ENCODE measurements at places on chromosomes 7 and 10.

DNA sequence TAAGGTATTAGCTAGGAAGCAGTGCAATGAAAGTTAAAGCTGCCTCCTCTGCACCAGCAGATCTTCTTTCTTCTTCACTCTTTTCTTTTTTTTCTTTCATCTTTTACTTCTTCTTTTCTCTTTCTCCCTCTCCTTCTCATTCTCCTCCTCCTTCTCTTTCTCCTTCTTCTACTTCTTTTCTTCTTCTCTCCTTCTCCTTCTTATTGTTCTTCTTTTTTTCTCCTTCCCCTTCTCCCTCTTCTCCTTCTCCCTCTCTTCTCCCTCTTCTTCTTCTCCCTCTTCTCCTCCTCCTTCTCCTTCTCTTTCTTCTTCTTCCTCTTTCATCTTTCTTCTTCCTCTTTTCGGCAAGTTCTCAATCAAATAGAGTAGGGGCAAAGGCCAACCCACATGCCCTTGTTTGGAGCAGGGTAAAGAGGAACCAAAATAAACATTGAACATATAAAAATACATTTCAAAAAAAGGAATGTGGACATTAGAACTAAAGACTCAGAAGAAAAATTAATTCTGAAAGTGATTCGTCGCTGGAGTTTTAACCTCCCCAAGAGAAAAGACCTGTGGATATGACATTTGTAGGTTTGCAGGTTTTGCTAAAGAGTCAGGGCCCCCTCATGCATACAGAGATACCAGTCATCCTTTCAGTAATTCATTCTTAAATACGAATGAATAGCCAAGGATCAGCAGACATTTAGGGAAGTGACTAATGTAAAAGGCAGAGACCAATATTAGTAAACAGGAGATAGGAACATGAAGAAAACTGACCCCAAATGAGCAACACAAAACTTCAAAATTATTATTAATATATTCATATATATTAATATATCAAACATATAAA is 93.0 kb upstream of the RSU1 start:
- no peak for DNase-seq

DNA sequence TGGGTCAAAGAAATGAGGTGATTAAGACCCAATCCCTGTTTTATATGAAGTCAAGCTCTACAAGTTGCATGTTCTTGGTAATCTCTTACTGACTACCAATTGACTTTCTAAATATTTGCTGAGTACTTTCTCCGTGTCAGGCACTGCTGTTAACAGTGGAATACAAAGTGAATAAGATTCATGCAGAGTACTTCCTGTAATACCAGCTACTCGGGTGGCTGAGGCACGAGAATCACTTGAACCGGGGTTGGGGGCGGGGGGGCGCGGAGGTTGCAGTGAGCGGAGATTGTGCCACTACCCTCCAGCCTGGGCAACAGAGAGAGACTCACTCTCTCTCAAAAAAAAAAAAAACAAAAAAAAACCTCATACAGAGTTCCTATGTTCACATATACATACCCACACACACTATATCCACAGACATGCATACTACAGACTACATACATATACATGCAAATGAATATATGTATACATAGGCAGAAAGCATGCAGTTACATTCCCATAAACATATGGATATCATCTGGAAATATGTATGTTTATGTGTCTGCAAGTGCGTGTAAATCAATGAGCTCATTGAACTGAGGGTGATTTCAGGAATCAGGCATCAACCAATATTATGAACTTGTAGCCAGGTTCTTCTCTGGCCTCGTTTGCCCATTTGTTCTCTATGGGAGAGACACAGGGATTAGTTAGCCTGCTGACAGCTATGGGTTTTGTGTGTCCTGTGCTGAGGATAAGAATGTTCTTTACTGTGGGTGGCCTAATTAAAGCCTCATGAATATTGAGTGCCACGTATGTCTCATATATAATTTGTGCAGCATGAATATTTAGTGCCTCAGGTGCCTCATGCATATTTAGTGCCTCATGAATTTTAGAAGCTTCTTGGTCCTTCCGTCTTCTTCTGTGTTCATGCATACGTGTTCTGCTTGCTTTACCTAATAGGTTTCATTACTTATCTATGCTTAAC is 73.9 kb downstream of the BICC1 start:
- DNase-seq = no peak

DNA sequence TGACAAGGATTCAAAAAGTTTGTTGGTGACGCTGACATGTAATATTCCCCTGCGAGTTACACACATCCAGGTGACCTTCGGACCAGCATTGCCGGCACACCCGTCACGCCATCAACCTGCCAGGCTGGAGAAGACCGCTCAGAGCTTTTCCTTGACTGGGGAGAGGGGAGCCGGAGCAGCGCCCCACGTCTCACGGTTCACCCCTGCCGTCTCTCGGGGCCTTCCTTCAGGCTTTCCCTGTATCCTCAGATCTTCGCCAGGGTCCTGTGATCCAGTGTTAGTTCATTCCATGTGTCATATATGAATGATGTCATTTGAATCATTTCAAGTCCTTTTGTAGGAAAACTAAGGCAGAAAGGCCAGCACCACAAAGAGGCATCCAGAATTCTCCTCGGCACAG is 127.8 kb downstream of the MGMT start:
- no peak for DNase-seq

DNA sequence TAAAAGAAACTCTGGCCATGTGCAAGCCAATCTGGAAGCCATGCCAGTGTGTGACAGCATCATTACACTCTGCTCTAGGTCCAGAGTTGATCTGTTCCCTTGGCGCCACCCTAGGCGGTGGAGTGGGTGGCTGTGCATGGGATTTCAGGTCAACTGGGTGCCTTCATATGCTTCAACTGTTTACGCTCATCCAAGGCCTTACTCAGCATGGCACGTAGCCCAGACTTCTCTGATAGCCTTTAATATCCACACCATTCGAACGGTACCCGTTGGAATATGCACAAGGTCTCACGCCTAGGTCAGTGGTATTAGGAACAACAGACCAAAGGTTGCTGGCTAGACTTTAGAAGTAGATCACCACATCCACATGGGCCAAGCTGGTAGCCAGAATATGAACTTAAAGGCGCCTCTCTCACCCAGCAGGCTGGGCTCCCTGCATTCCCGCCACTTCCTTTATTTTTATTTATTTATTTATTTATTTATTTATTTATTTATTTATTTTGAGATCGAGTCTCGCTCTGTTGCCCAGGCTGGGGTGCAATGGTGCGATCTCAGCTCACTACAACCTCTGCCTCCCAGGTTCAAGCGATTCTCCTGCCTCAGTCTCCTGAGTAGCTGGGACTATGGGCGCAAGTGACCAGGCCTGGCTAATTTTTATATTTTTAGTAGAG is 18.7 kb upstream of the ACHE start:
- no peak for DNase-seq

GRCh38 chr7:45400680-45401079 is 173.5 kb upstream of the ADCY1 start:
- no peak for DNase-seq

DNA sequence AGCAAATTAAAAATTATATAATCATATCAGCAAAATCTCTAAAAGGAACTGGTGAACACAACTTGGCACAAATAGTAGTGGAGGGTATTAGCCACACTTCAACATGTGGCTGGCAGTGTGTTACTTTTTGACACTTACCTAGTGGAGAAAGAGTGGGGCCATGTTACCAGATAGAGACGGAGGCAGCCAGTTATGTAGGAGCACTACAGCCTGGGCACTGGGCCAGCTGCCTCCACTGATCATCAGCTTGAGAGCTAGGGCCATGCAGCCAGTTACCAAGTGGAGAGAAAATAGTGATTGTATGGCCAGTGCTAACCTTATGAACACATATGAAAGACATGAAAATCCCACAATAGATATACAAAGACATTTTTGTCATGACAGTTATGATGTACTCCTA is 243.1 kb downstream of the CTNNA3 start:
- no peak for DNase-seq

DNA sequence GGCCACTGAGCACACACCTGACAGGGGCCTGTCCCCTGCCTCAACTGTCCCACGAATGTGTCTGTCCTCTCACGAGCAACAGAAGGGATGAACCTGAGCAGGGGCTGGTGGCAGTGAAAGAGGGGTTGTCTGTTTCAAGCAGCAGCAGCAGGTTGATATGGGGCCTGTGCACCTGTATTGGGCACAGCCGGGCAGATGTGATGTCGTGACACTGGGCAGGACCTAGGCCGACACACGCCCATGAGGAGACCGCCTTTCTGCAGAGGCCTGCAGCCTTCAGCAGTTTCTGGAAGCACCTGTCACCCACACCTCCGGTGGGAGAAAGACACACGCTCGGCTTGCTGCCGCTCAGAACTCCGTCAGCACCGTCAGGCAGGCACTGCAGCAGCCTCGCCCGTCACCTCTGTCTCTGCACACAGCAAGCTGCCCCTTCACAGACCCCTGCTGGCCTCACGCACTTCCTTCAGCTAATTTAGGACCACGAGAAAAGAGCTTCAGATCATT is 48.5 kb downstream of the AMZ1 start:
- no peak for DNase-seq

DNA sequence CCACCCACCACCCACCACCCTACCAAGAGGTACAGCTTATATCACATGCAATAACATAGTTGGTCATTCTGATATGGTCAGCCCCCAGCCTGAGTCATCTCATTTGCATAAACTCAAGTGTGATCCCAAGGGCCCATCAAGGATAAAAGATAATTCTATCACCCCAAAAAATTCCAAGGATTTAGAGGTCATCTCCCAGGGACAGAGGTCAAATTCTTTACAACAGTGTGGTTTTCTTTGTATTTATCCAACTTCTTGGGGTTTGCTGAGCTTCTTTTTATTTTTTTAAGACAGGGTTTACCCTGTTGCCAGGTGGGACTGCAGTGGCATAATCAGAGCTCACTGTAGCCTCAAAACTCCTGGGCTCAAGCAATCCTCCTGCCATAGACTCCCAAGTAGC is 9.4 kb upstream of the GTPBP10 start:
- no peak for DNase-seq

DNA sequence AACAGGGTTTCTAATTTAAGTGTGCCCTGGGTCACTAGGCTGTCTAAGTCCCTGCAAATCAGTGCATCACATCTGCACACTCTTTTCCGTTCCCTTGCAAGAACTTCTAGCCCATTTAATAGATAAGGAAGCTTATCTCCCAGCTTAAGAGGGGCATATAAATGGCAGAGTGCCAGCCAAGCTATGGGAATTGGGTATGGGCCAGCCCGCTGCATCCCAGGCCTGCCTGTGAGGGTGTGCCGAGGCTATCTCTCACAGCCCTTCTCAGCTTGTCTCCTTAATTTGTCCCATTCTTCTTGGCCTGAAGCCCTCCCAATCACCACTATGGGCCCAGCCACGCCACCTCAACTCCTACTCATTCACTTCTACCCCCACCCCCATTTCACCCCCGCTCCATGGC is 14.7 kb downstream of the AQP1 start:
- DNase-seq = no peak

Measured in SHP77 treated with DMSO at 0.1 percent for 48 hours (cell line).